CD8-positive, alpha-beta T cell (primary cell): ENCODE measurements at places on chromosomes 1 and 21.
A peak's percentile ranks its signal among the peaks of the same experiment; 100 is the strongest.

- no peak for DNase-seq
Measured at GRCh38 chr1:64631346-64632034, 113.4 kb upstream of the RAVER2 start.

- no peak for DNase-seq
Measured at GRCh38 chr1:31244326-31244725, 4.6 kb upstream of the NKAIN1 start.

GRCh38 chr1:78079580-78079979, 33.8 kb downstream of the GIPC2 start:
- no peak for DNase-seq

DNA sequence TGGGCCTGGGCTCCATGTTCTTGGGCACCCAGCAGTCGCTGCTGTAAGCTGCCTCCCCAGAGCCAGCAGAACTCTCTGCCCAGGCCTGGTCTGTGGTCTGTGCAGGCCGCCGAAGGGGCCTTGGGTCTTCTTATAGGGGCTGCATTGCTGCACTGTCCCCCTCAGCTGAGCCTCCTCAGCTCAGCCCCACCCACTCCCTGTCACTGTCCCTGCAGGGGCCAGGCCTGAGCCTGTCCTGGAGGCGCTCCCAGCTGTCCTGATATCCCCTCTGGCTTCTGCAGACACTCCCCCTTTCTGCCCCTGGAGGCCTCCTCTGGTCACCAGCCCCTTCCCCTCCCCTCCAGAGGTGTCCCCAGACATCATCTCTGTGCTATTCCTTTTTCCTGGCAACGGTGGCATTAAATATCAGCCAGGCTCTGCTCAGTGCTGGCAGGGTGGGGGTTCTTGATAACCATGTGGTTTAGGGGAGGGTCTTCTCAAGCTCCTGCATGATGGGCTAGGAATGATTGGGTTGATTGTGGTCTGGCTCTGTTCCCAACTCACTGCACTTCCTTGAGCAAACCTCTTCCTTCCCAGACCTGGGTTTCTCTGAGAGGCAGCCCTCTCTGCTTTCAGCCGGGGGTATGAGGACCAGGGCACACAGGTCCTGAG, 3.7 kb upstream of the FOXO6 start:
- no peak for DNase-seq

- DNase-seq, result no peak
Measured at GRCh38 chr1:12138196-12139168, 28.3 kb upstream of the TNFRSF1B start.

DNA sequence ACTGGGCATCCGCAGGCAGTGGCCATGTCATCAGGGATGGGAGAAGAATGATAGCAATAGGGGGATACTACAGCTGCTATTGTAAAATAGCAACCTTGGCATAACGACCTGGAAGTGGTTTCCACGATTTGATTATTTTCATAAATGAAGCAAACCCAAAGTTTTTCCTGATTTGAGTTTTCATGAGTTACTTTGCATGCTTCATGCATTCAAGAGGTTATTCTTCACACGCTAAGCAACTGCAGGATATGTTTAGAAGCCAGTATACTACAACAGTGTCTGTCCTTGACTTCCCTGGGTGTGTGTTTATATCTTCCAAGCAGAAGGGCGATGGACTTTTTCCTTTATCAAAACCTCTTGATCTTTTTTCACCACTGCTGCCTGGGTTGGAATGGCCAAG, 281.1 kb upstream of the DUSP10 start:
- no peak for DNase-seq

- DNase-seq, result no peak
Measured at GRCh38 chr1:153513023-153513422, 22.8 kb downstream of the S100A6 start.

DNA sequence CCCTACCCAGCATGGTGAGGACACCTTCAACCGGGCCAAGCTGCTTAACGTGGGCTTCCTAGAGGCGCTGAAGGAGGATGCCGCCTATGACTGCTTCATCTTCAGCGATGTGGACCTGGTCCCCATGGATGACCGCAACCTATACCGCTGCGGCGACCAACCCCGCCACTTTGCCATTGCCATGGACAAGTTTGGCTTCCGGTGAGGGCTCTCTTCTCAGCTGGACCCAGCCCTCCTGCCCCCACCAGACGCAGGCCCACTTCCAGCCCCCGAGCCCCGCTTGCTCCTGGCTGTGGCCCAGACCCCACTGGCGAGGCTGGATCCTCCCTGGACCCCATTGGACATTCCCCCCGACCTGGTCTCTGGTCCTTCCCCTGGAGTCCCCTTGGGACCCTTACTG, 5.8 kb downstream of the B4GALT2 start:
- DNase-seq, result no peak

- DNase-seq, result no peak
Measured at GRCh38 chr21:43352568-43353281, 74.2 kb downstream of the SIK1 start.

- no peak for DNase-seq
Measured at GRCh38 chr1:86436041-86436440, 12.1 kb downstream of the CLCA2 start.

DNA sequence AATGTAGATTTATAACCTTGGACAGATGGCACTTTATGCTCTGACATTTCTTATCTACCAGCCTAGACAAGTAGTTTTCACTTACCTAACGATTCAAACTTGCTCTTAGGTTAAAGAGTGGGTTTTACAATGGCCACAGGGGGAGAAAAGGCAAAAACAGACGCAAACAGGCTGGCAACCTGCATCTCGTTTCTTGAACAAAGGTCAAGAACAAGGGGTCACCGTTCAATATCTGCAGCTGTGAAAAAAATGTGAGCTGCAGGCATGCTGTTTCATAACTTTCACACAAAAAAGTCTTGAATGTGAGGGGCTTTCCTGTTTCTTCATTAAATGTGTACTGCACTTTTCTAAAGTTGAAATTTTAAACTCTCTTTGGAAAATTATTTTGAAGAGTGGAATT, 49.4 kb downstream of the SYDE2 start:
- no peak for DNase-seq

- no peak for DNase-seq
Measured at GRCh38 chr1:44994309-44994898, 8.0 kb upstream of the EIF2B3 start.

- no peak for DNase-seq
Measured at GRCh38 chr1:2553871-2554620, 2.1 kb upstream of the TNFRSF14 start.

DNA sequence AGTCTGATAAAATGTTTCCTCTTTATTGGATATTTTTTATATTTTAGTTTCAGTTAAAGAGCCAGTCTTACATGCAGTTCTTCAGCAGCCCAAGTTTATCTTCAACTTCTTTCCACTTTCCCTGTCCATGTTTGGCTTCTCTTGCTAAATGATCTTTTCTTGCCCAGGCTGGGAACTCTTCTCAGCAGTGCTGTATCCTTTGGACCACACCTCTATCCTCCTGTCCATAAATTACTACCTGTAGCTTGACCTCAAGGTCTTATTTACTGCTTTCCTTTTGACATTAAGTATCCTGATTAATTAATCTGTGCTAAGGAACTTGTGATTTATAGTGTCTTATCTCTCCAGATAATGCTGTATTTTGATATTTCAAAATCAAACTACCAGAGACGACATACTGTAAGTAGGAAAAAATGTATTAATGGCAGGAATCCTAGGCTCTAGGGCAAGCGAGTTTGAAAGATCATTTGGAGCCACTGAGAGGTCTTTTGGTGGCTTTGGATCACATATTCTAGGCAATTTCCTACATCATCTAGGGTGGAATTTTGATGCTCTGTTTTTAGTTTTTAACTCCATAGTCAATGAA, 20.5 kb upstream of the PDC start:
- no peak for DNase-seq

DNA sequence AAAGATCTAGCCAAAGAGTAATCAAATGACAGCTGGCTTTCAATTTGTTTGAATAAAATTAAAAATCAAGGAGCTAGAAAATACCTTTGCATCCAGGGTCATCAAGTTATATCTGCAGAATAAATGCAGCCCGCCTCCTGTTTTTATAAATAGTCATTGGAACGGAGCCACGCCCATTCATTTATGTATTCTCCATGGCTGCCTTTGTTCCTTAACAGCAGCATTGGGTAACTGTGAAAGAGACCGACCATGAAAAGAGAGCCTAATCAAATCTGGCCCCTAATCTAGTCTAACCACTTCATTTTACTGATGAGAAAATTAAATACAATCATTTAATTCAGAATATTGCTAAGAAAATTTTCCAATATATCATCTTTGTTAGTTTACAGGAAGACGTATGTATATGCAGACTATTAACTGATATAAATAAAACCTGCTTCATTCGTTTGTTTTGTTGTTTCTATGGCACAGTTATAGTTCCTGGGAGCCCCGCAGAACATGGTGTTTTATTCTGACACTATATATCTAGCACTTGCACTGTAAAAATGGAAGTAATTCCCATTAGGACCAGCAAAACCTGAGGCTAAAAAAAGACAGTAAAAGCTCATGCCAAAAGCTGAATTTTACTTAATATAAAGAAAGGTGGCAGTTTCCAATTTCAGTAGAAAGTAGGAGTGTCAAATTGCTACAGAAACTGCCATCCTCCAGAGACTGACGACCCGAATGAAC, 111.8 kb upstream of the PALMD start:
- DNase-seq, result no peak

- no peak for DNase-seq
Measured at GRCh38 chr1:243848165-243848857, 1.7 kb downstream of the AKT3 start.

GRCh38 chr1:37919277-37919676, 27.6 kb downstream of the INPP5B start:
- DNase-seq, result no peak

DNA sequence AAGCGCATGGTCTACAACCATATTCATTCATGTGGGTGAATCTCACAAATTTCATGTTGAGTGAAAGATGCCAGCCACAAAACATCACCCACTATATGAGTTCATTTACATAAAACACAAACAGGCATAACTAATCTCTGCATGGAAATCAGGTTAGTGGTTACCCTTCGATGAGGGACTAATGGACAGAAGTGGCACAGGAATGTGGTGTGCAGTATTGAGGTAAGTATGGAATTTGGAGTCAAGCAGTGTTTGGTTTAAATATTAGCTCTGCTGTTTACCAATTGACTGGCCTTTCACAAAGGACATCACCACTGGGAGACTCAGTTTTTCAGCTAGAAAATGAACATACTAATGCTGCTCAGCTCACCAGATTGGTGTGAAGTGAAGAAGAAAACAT, 24.2 kb downstream of the CCDC185 start:
- no peak for DNase-seq

DNA sequence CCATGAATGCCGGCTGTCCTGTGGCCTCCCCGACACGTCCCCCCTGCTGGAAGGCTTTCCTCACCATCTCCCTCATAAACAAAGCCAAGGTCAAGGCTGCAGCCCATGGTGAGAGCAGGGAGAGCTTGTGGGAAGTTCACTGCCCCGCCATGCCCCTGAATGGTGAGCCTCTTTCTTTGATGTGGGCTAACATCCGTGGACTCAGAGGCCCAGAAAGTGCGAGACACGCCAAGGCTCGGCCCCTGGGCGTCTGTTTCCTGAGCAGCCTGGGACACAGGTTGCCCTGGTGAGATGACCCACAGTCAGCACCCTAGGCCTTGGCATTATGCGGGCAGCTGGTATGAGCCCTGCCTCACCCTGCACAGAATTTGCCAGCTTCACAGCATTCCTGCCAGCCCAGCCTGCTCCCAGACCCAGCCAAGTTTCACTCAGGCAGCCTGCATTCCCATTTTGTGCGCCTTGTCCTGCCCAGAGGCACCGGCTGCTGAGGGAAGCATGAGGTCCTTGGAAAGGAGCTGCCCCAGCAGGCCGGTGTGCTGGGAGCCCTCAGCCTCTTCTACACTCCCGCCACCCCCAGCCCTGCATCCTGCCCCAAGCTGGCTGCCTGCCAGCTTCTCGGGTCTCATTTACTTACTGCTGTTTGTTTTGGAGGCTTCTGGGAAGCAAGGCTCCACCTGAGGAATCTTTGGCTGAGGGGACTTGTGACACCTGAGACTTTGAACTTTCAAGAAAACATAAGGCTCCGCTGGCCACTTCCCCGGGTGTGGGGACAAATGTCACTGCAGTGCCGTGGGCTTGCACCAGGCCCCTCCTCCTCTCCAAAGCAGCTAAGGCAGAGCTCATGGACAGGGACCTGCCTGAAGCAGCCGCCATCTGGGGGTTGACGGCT, 31.9 kb downstream of the NEK2 start:
- peak; percentile 66 for DNase-seq

- no peak for DNase-seq
Measured at GRCh38 chr21:31203431-31204054, 140.5 kb downstream of the TIAM1 start.

DNA sequence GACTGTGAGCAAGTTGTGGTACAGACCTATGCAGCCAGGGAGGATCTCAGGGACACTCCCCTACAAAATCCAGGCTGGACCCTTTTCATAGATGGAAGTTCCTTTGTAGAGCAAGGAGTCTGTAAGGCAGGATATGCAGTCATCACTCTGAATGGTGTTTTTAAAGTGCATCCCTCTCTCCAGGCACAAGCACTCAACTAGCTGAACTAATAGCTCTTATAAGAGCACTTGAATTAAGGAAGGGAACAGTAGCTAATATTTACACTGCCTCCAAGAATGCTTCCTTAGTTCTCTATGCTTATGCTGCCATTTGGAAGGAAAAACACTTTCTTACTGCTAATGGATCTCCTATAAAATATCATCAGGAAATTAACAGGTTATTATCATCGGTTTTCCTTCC, 27.0 kb upstream of the SMYD3 start:
- DNase-seq, result no peak

DNA sequence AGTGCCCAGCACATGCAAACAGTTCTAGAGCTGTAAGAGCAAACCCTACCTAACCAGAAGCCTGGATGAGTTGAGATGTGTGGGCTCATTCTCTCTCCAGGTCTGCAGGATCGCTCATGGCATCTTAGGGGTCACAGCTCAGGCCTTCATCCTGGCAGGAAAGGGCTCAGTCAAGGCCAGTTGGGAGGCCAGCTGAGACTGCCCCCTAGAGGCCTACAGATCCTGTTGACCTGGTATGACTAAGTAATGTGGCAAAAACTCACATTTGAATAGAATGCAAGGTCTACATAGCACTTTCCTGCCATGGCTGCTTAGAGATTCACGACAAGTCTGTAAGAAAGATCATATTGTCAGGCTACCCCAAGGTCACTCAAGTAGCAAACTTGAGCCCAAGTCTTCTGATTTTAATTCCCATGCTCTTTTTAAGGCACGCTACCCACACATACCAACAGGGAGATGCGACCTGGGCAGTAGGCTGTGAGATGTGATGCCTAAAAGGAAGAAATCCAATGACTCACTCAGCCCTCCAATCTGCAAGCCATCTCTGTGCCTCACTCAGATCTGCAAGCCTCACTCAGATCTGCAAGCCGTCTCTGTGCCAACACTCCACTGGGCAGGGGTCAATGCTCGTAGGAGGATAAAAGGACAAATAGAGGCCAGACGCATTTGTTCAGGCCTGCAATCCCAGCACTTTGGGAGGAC, 5.1 kb upstream of the CAPN8 start:
- DNase-seq, result peak; percentile 32

DNA sequence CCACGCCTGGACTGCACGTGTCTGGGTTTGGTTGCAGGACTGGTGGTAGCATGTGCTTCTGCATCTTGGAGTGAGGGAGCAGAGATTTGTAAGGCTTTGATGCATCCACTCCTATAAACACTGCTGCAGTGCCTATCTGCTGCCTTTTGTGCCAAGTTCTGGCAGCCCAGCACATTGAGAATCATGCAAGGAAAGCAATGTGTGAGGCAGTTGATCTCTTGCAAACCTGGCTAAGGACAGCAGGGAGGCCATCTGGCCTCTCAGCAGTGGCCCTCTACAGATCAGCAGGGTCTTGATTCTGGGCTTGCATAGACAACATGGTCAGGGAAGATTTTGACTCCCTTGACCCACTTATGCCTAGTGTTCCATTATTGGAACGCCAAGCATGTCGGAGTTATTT, 81.2 kb upstream of the COA6 start:
- DNase-seq, result no peak

GRCh38 chr1:231057410-231057809, 17.4 kb upstream of the FAM89A start:
- no peak for DNase-seq
